ELF-1 (cell line): ENCODE measurements at places on chromosomes 13 and 19.

- DNase-seq, result no peak
These were observed 32.6 kb upstream of the RFC3 start for GRCh38 chr13:33785384-33785783.

- DNase-seq, result no peak
These were observed 203.1 kb downstream of the RGCC start for GRCh38 chr13:41660411-41660810.

- no peak for DNase-seq
These were observed 2299.5 kb downstream of the PCDH9 start for GRCh38 chr13:64930636-64931035.

- DNase-seq, result no peak
These were observed 2.5 kb downstream of the TMEM190 start for GRCh38 chr19:55379174-55379573.
